ENCODE measurements at places on chromosomes 7 and 10. TPM values are rescaled to one million over a fixed set of nuclear protein-coding genes. Genes with fewer than 3 reads are reported as not detected.

The C10orf67 gene
- total RNA-seq: under 0.01 TPM

The EFCAB10 gene
- total RNA-seq: not detected

The SAMD9L gene
- total RNA-seq: 15.7 TPM

The AZGP1 gene
- not detected for total RNA-seq

The FAM200A gene
- 8.2 TPM for total RNA-seq

The CAPZA2 gene
- 91.9 TPM for total RNA-seq

The SLC13A1 gene
- not detected for total RNA-seq

The SEMA3A gene
- total RNA-seq: 60.8 TPM

The SPDYE6 gene
- total RNA-seq: not detected

The HECTD2 gene
- 7.2 TPM for total RNA-seq

The NKX6-2 gene
- not detected for total RNA-seq

The PRLHR gene
- total RNA-seq: not detected

The IL2RA gene
- not detected for total RNA-seq

The PIP4K2A gene
- total RNA-seq: 37.5 TPM

The ACTL6B gene
- total RNA-seq: not detected

The PLAU gene
- 60.1 TPM for total RNA-seq

The TAS2R41 gene
- total RNA-seq: not detected

The HOXA3 gene
- 1.5 TPM for total RNA-seq

The CNPY1 gene
- not detected for total RNA-seq

The KCNH2 gene
- 6.2 TPM for total RNA-seq

The TMEM178B gene
- under 0.01 TPM for total RNA-seq

All from fibroblast of lung (primary cell).